ENCODE measurements at places on chromosomes 2 and 18. TPM values are rescaled to one million over a fixed set of nuclear protein-coding genes. Genes with fewer than 3 reads are reported as not detected.

GRCh38 chr2:10222-10875, 36.0 kb downstream of the FAM110C start:
- H3K36me3 ChIP-seq: no peaks in the 10 kb centered on the region
- no peaks in the 10 kb centered on the region for H3K27me3 ChIP-seq
- no peak for DNase-seq
- no peaks in the 10 kb centered on the region for H3K4me1 ChIP-seq
- no peak overlapping the region for H3K27ac ChIP-seq

SKOR2 gene
- total RNA-seq: not detected

GRCh38 chr18:58934933-58935577, 70.4 kb downstream of the ZNF532 start:
- no peak overlapping the region for H3K4me3 ChIP-seq
- no peak overlapping the region for H3K27ac ChIP-seq
- DNase-seq: no peak
- H3K27me3 ChIP-seq: no peaks in the 10 kb centered on the region
- H3K4me1 ChIP-seq: peaks cover 13% of the 10 kb centered on the region
- peaks cover 14% of the 10 kb centered on the region for H3K36me3 ChIP-seq

DNA sequence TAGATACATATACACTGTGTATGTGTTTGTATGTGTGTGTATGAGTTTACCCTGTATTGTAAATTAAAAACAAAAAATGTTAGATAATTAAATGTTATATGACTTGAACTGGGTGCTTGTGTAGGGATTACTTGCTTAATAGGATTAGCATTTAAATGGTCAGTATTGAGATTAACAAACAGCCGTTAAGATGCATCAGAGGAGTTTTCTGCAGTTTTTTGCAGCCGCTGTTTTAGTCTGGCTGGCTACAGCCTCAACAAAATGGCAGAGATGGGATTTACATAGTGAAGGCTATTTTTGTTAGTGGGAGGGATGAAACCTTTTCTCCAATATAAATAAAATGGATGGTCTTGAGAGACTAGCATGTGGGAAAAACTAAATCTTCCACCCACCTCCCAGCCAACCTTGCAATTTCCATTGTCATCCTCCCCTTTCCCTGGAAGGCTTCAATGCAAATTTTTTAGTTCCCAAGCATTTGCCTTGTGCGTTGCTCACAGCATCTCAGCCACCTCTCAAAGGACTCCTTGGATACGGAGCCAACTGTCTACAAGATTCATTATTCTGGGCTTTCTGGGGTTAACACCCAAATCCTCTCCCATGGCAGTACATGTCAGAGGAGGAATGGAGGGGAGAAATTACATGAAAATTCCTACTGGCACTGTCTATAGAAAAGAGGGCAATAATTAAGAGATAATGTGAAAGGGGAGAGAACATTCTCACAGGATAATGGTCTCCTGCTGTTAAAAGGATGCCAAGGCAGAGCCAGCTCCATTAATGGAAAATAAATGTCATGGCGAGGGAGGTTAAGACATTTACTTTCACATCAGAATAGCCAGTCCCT, 351.9 kb downstream of the CDH2 start:
- H3K4me1 ChIP-seq: no peaks in the 10 kb centered on the region
- DNase-seq: no peak
- H3K27ac ChIP-seq: no peak overlapping the region
- no peaks in the 10 kb centered on the region for H3K27me3 ChIP-seq
- H3K36me3 ChIP-seq: no peaks in the 10 kb centered on the region

DNA sequence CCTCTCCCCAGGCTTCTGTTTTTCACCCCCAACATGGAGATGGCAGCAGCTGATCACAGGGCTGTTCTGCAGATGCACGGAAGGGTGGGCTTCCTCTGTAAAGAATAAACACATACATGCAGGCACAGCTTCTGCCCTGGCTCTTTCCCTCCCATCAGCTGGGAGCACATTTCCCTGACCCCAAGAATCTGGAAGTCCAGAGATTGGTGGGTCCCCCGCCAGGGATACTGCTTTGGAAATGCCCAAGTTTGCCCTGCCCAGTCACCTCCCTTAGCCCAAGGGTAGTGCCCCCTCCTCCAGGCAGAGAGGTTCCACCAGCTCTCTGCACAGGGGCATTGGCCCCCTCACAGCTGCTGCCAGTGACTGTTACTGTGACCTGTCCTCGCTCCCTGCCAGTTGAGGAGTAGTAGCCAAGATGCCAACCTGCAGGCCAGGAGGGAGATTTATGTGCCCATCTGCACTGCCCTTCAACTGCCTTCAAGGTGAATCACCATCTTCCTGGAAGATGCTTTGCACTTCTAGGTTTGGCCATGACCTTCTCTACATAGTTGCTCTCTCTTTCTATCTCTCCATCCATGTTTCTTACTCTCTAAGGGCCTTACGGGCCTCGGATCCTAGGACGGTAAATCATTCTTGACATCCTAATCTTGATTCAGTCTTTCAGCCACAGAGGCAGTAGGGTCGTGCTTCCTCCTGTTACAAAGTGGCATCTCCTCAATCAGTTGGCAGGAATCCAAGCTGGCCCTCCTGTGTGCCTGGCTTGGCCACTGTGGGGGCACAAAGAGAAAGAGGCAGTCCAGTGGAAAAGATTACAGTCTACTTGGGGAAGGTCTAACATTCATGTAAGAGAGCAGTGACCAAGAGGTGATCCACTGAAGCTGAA, 121.8 kb downstream of the CTIF start:
- H3K36me3 ChIP-seq: no peaks in the 10 kb centered on the region
- no peak for DNase-seq
- no peak overlapping the region for H3K4me3 ChIP-seq
- peak overlapping the region; percentile 62 for H3K27ac ChIP-seq
- no peaks in the 10 kb centered on the region for H3K27me3 ChIP-seq

GIGYF2 gene
- total RNA-seq: 67.6 TPM

GRCh38 chr2:84958135-84959059, 12.6 kb upstream of the KCMF1 start:
- no peaks in the 10 kb centered on the region for H3K27me3 ChIP-seq
- H3K36me3 ChIP-seq: no peaks in the 10 kb centered on the region
- H3K4me3 ChIP-seq: no peak overlapping the region
- peak; percentile 50 for DNase-seq
- peaks cover 8% of the 10 kb centered on the region for H3K4me1 ChIP-seq

- peaks cover 37% of the 10 kb centered on the region for H3K4me1 ChIP-seq
- H3K4me3 ChIP-seq: no peak overlapping the region
- no peak overlapping the region for H3K27ac ChIP-seq
Measured at GRCh38 chr18:7623681-7624080, 56.6 kb downstream of the PTPRM start.

FRZB gene
- 2.9 TPM for total RNA-seq

RELCH gene
- 29.9 TPM for total RNA-seq

- DNase-seq: no peak
- no peaks in the 10 kb centered on the region for H3K4me1 ChIP-seq
- H3K36me3 ChIP-seq: no peaks in the 10 kb centered on the region
- H3K27ac ChIP-seq: no peak overlapping the region
- no peak overlapping the region for H3K4me3 ChIP-seq
Measured at GRCh38 chr18:9289698-9290097, 44.9 kb upstream of the TWSG1 start.

SOX11 gene
- total RNA-seq: 0.03 TPM

PPP1R7 gene
- total RNA-seq: 58.9 TPM

POTEI gene
- total RNA-seq: 0.24 TPM

DNA sequence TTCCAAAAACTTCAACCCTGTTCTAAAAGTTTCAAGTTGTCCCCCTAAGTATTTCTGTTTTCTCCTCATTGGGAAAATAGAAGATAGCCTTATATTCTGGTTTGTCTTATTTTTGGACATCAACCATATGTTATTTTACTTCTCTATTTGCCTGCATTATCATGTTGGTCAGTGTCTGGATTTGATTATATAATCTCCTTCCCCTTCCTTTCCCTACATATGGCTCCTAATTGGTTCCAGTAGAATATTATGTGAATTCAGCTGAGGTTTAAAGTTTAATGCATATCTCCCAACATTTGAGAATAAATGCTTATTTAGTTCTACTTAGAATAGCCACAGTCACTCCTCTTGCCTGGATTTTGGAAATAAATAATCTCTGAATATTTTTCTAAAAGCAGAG, 66.9 kb downstream of the OXER1 start:
- H3K27me3 ChIP-seq: no peaks in the 10 kb centered on the region
- no peak for DNase-seq
- no peak overlapping the region for H3K4me3 ChIP-seq
- H3K4me1 ChIP-seq: peaks cover 22% of the 10 kb centered on the region
- no peak overlapping the region for H3K27ac ChIP-seq
- H3K36me3 ChIP-seq: no peaks in the 10 kb centered on the region

UGT1A4 gene
- not detected for total RNA-seq

SLC19A3 gene
- total RNA-seq: 40.7 TPM

POTEE gene
- total RNA-seq: 0.18 TPM

DNA sequence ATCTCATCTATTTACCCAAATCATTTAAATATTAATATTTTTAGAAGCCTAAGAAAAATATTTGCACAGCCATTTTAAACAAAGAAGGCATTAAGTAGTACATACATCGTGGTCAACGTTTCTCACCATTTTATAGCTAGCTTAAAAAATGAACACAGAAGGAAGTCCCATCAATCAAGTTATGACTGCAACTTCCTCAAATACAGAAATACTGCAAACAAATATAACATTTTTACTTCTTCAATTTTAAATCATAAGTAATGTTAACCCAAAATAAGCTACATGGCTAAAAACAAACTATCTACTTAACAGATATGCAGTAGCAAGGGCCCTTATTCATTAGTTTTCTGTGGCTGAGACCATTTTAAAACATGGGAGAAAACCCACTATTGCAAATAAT, 30.6 kb downstream of the ITSN2 start:
- no peak overlapping the region for H3K4me3 ChIP-seq
- H3K27ac ChIP-seq: peak overlapping the region; percentile 43
- DNase-seq: no peak
- H3K4me1 ChIP-seq: peaks cover 59% of the 10 kb centered on the region
- H3K27me3 ChIP-seq: no peaks in the 10 kb centered on the region
- H3K36me3 ChIP-seq: peaks cover 5% of the 10 kb centered on the region

DNA sequence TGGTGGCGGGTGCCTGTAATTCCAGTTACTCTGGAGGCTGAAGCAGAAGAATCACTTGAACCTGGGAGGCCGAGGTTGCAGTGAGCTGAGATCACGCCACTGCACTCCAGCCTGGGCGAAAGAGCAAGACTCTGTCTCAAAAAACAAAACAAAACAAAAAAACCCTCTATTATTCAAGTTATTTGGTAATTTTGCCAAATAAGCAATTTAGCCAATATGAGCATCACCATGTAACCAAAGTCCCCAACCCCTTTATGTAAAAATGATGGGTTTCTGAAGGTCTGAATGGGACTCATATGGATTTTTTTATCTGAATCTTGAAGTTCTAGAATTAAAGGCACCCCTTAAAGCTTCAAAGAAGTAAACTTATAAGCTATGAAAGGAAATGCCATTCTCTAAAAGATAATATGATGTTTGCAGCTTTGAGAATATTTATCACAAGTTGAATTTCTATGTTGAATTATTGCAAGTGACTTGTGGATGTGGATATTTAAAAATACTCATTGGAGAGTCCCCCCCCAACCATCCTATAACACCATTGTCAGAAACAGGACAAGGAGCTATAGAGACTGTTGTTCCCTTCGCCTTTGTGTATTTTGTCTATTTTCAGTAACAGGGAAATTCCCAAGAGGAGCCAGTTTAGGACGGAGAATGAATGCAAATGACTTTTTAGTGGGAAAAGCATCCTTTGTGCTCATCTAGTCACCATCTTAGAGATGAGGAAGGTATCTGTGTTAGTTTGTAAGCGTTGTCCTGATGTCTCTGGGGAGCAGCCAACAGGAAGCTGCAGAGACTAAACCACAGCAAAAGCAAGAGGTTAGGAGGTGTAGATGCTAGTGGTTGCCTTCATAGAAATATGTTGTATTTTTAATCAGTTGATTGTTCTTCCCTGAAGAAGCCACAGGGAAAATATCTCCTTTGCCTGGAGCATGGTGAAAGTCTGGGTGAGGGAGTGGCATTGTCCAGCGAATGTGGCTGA, 68.3 kb downstream of the TET3 start:
- H3K36me3 ChIP-seq: peaks cover 7% of the 10 kb centered on the region
- no peaks in the 10 kb centered on the region for H3K27me3 ChIP-seq
- DNase-seq: no peak
- H3K27ac ChIP-seq: no peak overlapping the region
- H3K4me1 ChIP-seq: no peaks in the 10 kb centered on the region

DNA sequence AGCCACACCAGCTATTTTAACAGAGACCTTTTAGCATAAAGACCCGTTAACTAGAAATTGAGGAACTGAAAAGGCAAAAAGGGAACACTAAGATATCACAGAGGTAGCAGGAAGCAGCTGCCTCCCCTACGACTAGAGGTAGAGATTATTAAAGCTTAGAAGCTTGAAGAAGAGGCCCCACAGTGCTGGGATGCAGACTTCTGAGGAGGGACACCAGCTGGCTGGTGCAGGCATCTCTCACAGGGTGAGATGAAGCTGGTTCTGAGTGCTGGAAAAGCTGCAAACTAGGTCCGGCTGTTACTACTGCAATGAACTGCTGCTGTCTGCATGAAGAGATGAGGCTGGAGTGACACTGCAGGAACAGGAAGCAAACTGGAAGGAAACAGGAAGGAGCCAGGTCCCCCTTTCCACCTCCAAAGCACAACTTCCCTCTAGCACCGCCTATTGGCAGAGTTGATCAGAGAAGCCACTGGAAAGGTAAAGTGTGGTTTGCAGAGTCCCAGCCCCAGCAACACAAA, 61.2 kb upstream of the MRPS9 start:
- H3K4me1 ChIP-seq: no peaks in the 10 kb centered on the region

DNA sequence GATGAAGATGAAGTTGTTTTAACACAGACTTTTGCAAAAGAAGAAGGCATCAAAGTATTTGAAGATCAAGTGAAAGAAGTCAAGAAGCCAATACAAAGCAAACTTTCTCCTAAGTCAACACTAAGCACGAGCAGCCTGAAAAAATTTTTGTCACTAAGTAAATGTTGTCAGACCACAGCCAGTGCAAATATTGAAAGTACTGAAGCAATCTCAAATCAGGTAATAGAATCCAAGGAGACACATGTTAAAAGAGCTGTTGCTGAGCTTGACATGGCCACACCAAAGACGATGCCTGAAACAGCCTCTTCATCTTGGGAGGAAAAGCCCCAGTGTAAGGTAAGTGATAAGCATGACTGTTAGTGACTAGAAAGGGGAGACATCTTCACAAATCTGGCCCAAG, 75.1 kb downstream of the FSIP2 start:
- H3K4me3 ChIP-seq: no peak overlapping the region
- H3K36me3 ChIP-seq: no peaks in the 10 kb centered on the region
- no peaks in the 10 kb centered on the region for H3K27me3 ChIP-seq

GRCh38 chr2:154556146-154556545, 142.3 kb upstream of the KCNJ3 start:
- no peaks in the 10 kb centered on the region for H3K36me3 ChIP-seq
- H3K27ac ChIP-seq: no peak overlapping the region
- no peaks in the 10 kb centered on the region for H3K4me1 ChIP-seq

WNT10A gene
- 0.35 TPM for total RNA-seq

- no peaks in the 10 kb centered on the region for H3K36me3 ChIP-seq
- no peak overlapping the region for H3K4me3 ChIP-seq
- peak; percentile 49 for DNase-seq
- H3K4me1 ChIP-seq: peaks cover 6% of the 10 kb centered on the region
- H3K27ac ChIP-seq: no peak overlapping the region
- no peaks in the 10 kb centered on the region for H3K27me3 ChIP-seq
Measured at GRCh38 chr2:191625016-191625415, 52.9 kb upstream of the NABP1 start.
